ENCODE measurements at places on chromosomes 11 and 22. TPM values are rescaled to one million over a fixed set of nuclear protein-coding genes. Genes with fewer than 3 reads are reported as not detected.

The KIAA1671 gene
- total RNA-seq, result 0.83 TPM

The NECTIN1 gene
- total RNA-seq, result 2.8 TPM

The TPH1 gene
- 0.09 TPM for total RNA-seq

The TIGD3 gene
- 0.14 TPM for total RNA-seq

The DNAJB7 gene
- total RNA-seq, result not detected

The DNAJB13 gene
- total RNA-seq, result not detected

The ARHGAP42 gene
- 10.5 TPM for total RNA-seq

The NNMT gene
- total RNA-seq, result 1,567 TPM

The SNX32 gene
- total RNA-seq, result 1.3 TPM

The LRP4 gene
- total RNA-seq, result 3.9 TPM

The GP1BB gene
- total RNA-seq, result 1.00 TPM

The NPTXR gene
- 0.46 TPM for total RNA-seq

The TMA7B gene
- total RNA-seq, result not detected

The ACRV1 gene
- not detected for total RNA-seq

The SLC22A6 gene
- total RNA-seq, result not detected

The APOL3 gene
- total RNA-seq, result 14.0 TPM

The POU2AF1 gene
- total RNA-seq, result not detected

The ASRGL1 gene
- 0.28 TPM for total RNA-seq

The AP1B1 gene
- total RNA-seq, result 51.3 TPM

The RGL4 gene
- total RNA-seq, result not detected

The RAB39A gene
- not detected for total RNA-seq

The ESAM gene
- total RNA-seq, result 0.14 TPM

The POU2AF3 gene
- 0.14 TPM for total RNA-seq

The SAA2 gene
- 0.28 TPM for total RNA-seq

The CALCB gene
- total RNA-seq, result not detected

The OR5T2 gene
- not detected for total RNA-seq

The CSRP3 gene
- total RNA-seq, result not detected

The MYO7A gene
- total RNA-seq, result 0.09 TPM

The CCDC81 gene
- total RNA-seq, result 0.85 TPM

The TMEM191C gene
- 0.71 TPM for total RNA-seq

The CSNK2A3 gene
- total RNA-seq, result 1.1 TPM

Measured in smooth muscle cell of bladder (primary cell).